ENCODE measurements at places on chromosomes 16 and 17. TPM values are rescaled to one million over a fixed set of nuclear protein-coding genes. Genes with fewer than 3 reads are reported as not detected.

PERCC1 gene
- not detected for polyA plus RNA-seq

FA2H gene
- not detected for polyA plus RNA-seq

CHCT1 gene
- polyA plus RNA-seq, result not detected

PRRT2 gene
- not detected for polyA plus RNA-seq

SLC6A4 gene
- polyA plus RNA-seq, result 0.09 TPM

VPS9D1 gene
- polyA plus RNA-seq, result 1.5 TPM

CD7 gene
- polyA plus RNA-seq, result 169 TPM

AGRP gene
- not detected for polyA plus RNA-seq

KRT33B gene
- not detected for polyA plus RNA-seq

C16orf96 gene
- not detected for polyA plus RNA-seq

LSM12 gene
- polyA plus RNA-seq, result 72.5 TPM

CNTNAP1 gene
- polyA plus RNA-seq, result 0.86 TPM

ABCA8 gene
- polyA plus RNA-seq, result not detected

SYT17 gene
- not detected for polyA plus RNA-seq

All from naive thymus-derived CD4-positive, alpha-beta T cell (primary cell).